ENCODE measurements at places on chromosomes 16 and 17.

DNA sequence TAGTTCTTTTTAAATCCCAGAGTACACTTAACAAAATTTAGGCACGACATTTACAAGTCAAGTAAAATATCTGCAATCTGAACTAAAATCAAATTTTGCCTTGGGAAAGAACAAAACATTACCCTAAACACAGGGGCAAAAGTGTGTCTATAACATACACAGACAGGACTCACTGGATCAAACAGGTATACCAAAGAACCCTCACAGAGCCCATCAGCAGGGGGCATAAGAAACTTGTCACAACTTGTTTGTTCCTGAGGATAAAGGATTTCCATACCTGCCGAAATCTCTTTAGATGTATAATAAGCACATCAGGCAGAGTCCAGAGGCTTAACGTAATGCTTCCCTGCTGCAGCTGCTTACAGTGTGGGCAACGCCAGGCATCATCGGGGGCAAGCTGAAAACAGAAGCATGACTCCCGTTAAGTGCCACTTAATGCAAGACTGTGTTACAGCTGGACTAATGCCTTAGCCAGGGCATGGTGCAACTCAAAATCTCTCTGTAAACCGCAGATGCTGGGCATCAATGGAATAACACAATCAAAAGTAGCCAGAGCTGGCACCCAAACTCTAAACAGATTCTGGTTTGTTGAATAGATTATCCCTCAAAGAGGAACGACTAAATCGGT, 67.0 kb downstream of the USP31 start:
- no peak for DNase-seq

DNA sequence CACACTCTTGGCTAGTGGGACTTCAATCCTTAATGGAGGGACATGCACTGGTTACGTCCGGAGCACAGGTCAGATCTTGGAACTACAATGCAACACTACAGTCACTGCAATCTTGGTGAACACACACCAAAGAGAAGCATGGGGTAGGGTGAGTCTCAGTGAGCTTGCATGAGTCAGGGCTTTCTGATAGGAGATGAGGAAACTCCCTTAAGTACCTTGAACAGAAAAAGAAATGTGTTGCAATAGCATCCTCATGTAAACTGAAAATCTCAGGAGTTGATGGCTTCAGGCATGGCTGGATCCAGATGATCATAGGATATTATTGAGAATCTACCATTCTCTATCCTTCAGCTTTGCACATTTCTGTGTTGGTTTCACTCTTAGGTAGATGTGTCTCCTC, 54.1 kb downstream of the CES1 start:
- DNase-seq = no peak

GRCh38 chr17:70323269-70323668, 153.9 kb downstream of the KCNJ2 start:
- no peak for DNase-seq

DNA sequence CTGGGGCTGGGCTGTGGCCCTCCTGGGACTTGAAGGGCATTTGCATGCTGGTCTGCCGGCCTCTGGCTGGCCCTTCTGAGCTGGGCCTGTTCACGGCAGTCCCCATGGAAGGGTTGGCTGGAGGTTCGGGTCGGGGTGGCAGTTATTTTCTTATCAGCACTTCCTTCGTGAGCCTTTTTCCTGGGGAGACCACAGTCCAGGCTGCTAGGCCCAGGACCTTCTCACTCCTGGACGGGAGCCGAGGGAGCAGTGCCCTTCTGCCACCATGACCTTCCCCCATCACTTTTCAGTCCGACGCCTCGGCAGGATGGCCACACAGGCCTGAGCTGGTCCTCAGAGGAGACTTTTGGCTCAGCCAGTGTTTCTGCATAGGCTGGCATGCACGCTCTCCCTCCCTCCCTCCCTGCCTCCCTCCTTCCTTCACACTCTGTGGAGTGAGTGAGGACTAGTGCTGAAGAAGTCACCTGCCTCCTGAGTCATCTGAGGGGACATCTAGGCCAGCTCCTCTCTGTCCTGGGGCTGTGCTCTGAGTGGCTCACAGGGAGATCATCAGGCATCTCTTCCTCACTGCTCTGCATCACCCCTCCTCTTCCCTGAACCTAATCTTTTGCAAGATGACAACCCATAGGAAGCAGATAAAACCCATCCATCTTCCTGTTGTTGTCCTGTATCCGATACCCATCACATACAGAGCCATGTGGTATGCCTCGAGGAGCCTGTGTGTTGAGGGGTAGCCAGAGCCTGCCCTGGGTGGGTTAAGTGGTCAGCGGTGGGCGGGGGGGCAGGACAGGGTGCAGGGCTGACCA, 109.7 kb downstream of the RAP1GAP2 start:
- DNase-seq = no peak

GRCh38 chr16:88977812-88978607, 1.0 kb upstream of the CBFA2T3 start:
- DNase-seq = no peak
